ENCODE measurements at places on chromosomes 2 and 18.

GRCh38 chr2:112187805-112188596 is 49.8 kb downstream of the FBLN7 start:
- DNase-seq, result no peak

- DNase-seq, result no peak
Observed at GRCh38 chr2:118492335-118492734, 355.1 kb downstream of the EN1 start.

DNA sequence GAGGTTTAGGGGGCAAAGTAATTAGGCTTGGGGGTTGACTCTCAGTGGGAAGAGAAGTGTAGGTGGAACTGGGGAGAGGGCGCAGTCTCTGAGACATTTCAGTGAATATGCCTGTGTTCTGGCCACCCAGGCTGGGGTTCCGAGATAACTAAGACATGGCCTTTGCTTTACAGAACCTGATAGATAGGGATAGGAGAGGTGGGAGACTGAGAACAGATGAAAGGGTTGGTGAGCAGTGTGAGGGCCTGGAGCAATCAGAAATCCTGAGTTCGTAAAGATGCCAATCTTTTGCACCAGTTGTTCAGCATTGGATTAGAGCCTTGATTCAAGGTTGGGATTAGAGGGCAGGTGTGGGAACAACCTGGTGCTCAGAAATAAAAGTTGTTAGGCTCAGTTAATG is 15.6 kb downstream of the PARD3B start:
- no peak for DNase-seq

- DNase-seq, result no peak
Observed at GRCh38 chr2:226495466-226496272, 304.0 kb downstream of the IRS1 start.

GRCh38 chr2:107174171-107174570 is 288.2 kb upstream of the ST6GAL2 start:
- no peak for DNase-seq

DNA sequence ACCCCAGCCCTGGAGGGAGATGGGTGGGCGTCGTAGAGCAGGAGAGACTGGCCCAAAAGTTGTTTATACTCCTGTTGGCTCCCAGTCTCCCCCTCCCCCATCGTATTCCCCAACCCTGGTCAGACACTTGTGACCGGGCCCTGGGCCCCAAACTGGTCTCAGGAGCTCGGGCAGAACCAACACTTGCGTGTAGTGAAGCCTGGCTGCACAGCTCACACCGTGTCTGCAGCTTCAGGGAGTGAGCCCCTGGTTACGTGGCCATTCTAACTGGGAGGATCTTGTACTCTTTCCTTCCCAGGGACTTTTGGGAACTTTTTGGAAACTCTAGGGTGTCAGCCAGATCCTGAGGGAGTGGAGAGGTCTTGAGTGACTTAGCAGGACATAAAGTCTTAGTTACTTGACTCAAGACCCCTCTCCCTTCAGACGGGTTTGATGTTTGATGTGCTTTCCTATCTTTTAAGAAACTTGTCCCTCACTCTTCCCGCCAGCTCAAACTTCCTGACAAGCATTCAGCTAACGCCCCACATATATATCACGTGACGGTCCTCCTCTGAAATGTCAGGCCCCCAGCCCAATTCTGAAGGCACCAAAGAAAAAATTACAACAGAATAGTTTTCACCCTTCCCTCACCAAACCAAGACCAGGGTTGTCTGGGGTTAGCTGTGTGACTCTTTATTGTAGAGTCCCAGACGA is 2.3 kb downstream of the PKDCC start:
- DNase-seq, result no peak

DNA sequence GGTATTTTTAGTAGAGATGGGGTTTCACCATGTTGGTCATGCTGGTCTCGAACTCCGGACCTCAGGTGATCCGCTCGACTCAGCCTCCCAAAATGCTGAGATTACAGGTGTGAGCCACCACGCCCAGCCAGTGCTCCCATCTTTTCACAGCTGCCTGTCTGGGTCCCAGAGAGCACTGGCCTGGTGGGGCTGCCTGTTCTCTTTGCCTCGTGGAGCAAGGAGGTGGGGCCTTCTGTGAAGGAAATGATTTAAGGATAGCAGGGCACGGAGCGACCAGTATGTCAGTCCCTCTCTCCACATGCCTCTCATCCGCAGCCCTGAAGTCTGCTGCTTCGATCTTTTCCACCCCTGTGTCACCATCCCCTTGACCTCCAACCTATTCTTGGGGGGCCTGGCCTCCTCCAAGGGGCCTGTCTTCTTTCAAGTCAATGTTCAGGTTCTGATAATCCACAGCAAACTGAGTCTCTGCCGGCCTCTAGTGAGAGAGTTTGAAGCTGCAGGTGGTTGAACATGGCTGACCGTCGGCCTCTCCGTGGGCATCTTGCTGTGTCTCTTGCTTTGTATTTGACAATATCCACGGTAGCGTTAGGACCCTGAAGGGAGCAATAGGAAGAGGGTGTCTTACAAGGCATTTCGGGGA is 28.2 kb upstream of the GIGYF2 start:
- no peak for DNase-seq

DNA sequence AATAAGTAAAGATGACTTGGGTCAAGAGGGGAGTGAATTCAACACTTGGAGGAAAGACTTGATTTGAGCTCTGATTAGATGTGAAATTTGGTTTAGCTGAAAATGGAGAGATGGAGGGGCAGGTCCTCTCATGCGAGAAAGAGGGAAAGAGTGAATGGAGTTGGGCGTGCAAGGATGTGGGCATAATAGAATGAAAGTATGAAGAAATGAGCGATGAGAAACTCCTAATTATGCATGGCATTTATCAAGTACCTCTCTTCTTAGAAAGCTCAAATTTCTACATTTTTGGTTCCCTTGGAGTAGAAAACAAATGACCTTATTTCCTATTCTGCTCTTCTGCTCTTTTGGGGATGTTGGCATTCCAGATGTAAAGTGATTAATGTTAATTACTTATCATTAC is 161.5 kb downstream of the PHLPP1 start:
- no peak for DNase-seq

- DNase-seq, result peak; percentile 42
Observed at GRCh38 chr2:8059255-8059654, 622.6 kb upstream of the ID2 start.

DNA sequence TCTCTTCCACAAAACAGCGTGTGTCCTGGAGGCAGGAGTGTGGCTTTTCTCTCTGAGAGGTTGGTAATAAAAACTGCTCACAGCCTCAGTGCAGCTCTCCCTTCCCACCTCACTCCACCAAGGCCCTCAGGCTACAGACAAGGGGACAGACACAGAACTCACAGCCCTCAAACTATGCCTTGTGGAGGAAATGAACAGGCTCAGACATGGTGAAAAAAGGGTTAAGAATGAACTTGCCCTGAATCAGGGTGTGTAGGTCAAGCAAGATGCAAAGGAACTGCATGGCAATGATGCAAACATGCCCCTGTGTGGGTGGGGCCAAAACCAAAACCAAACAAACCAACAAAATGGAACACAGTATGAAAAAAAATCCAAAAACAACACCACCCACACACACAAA is 125.8 kb downstream of the GALNT14 start:
- no peak for DNase-seq

GRCh38 chr2:181309586-181309985 is 147.6 kb upstream of the ITGA4 start:
- no peak for DNase-seq

GRCh38 chr18:59094569-59094968 is 45.1 kb upstream of the SEC11C start:
- DNase-seq, result no peak

- DNase-seq, result peak; percentile 55
Observed at GRCh38 chr2:10072656-10073480, 7.3 kb downstream of the CYS1 start.

- DNase-seq, result no peak
Observed at GRCh38 chr2:175817221-175817620, 184.8 kb downstream of the LNPK start.

GRCh38 chr18:48024881-48025660 is 94.6 kb upstream of the SMAD2 start:
- no peak for DNase-seq

- no peak for DNase-seq
Observed at GRCh38 chr2:45871025-45871424, 219.6 kb downstream of the PRKCE start.

- no peak for DNase-seq
Observed at GRCh38 chr2:160920791-160921303, 239.4 kb upstream of the TANK start.

DNA sequence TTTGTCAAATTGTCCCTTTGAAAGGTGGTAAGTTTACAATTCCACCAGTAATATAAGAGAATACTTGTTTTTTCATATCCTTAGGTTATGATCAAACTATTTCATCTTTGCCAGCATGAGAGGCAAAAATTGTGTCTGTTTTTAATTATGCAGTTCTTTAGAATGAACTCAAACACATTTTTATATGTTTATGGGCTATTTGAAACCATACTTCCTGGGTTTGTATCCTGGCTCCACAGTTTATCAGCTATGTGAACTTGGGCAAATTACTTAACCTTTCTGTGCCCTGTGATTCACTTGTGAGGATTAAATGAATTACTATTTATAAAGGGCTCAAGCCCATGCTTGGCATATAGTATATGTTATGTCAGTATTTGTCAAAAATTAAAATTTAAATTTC is 109.4 kb downstream of the TANC1 start:
- DNase-seq, result no peak

GRCh38 chr2:165112133-165112573 is 91.7 kb downstream of the SCN3A start:
- no peak for DNase-seq

DNA sequence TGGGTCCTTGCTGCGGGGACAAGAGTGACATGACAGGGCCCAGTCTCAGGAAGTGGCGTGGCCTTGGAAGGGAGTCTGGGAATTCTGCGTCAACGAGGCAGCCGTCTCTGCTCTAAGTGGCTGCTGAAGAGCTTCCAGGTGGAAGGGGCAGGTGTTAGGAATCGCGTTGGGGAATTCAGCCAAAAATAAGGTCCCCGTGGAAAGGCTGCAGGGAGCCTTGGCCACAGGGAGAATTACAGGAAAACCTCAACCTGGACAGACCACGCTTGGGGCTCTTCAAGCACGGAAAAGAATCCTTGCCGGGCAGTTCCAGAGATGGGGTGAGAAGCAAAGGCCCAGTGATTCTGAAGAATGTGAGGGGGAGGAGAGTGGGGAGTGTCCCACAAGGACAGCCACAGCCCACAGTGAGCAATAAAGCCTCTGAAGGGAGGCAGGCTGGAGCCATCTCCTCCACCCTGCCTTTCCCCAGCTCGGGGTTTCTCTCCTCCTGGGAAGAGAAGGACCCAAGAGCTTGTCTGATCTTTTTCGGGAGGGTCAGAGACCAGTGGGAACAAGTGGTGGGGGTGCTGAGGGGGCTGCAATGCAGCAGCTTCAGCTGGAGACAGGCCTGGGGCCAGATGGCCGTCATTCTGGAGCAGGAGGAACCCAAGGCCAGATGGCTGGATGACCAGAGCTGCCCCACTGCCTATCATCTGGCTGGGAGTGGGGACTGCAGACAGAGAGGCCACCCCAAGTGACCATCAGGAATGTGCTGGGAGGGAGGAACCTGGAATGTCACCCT is 106.4 kb upstream of the SMAD2 start:
- no peak for DNase-seq

- DNase-seq, result no peak
Observed at GRCh38 chr2:22518641-22519040, 866.3 kb upstream of the KLHL29 start.

GRCh38 chr2:48218169-48218568 is 311.8 kb upstream of the STON1 start:
- no peak for DNase-seq

DNA sequence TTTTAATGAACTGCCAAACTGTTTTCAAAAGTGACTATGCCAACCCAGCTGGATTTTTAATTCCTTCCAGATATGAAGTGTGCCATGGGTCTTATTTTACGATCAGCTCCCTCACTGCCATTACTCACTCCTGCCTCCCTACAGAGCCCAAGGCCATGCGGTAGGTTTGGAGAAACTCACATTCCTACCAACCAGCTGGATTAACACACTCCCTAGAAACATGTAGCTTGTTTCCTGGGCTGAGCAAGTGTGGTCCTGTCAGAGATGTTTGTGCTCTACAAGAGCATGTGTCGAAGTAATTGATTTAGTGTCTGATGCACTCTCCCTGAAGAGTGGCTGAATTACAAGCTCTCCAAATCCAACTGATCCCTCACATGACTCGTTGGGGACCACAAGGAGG is 82.5 kb downstream of the SPP2 start:
- DNase-seq, result no peak

DNA sequence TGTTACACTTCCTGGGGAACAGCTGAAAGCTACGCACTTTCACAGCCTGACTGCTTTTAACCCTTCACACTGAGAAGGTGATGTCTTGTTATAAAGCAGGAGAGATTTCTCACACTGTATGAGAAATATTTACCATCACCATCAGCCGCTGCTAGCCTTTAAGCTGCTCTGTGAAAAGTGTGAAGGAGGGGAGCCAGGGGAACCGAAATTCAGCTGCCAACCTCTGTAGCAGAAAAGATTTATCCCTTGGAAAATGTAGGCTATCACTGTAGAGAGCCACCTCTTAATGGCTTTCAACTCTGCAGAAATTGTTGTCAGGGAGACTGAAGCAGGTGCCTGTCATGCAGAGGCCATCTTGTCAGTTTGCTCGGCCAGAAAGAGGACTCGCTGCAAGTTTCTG is 145.3 kb downstream of the SP3 start:
- DNase-seq, result no peak

GRCh38 chr2:14123436-14124103 is 508.9 kb upstream of the LRATD1 start:
- DNase-seq, result no peak

DNA sequence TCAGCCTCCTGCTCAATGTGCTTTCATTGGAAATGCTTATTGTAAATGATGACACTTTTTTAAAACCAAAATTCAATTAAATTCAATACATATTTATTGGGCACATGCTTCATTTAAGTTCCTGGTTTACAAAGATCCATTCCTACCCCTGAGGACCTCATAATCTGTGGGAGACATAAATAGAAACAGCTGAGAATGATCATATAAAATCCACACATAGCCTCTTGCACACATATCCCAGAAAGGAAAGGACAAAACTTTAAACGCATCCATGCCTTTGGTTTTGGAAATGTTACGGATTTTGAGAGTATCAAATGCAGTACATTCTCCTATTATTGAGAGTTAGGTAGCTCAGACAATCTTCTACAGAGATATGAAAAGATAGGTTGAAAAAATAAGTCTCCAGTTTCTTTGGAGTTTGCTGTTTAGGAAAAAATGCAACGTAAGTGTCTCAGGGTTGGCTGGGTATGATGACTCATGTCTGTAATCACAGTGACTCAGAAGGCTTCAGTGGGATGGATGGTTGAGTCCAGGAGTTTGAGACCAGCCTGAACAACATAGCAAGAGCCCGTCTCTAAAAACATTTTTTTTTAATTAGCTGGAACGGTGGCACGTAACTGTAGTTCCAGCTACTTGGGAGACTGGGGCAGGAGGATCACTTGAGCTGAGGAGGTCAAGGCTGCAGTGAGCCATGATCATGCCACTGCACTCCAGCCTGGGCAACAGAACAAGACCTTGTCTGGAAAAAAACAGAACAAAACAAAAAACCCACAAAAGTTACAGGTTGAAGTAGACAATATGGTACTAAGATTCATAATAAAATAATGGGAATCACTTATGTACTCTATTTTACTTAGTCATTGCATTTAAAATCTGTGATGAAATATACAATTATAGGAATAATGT is 3.9 kb upstream of the PRELID3A start:
- DNase-seq, result no peak

GRCh38 chr2:42843131-42843530 is 50.7 kb upstream of the HAAO start:
- DNase-seq, result no peak

- no peak for DNase-seq
Observed at GRCh38 chr2:10073706-10074105, 6.5 kb downstream of the CYS1 start.

- no peak for DNase-seq
Observed at GRCh38 chr2:176546550-176546949, 277.3 kb downstream of the MTX2 start.

GRCh38 chr2:218964041-218964771 is 4.7 kb downstream of the CDK5R2 start:
- no peak for DNase-seq

Measured in NCI-H2081 treated with DMSO at 0.1 percent for 48 hours (cell line).